SHP77 (cell line): ENCODE measurements at places on chromosomes 5 and 9.

DNA sequence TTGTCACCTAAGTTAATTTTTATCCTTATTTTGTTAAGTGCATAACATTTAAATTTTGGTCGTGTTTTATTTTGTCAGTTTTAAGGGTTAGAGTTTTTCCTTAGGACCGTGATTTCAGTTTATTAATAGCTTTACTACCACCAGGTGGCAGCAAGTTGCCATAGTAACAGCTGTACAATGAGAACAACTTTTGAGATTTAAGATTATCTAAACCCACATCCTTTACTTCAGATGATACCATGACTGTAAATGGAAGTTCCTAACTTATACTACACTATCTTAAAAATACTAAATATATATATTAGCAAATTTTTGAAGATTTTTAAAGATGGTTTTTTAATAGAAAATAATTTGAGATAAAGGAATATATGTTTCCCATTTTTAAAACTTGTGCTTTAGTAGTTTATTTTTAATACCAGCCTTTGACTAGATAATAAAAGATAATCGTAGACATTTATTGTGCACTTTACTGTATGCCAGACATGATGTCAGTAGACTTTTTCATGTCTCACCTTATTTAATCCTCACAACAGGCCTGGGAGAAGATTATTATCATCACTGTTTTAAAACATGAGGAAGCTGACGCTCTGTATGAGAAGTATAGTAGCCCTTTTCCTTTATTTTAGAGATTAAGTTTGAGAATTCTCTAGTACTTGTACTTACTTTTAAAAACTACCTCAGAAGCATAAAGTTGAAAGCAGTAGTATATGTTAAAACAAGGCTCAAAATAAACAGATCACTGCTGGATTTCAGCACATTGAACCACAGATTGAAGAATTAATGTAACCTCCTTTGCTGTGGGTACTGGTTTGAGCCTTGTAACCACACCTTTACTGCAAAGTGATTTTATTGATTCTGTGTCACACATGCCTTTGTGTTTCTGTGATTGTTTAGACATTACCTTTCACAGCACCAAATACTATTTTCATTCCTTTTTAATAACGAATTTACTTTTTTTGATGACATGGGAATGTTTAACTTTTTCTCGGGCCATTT is 27.5 kb downstream of the SREK1 start:
- DNase-seq = peak; percentile 17

GRCh38 chr5:153711755-153712154 is 221.3 kb downstream of the GRIA1 start:
- DNase-seq = no peak

GRCh38 chr5:53434541-53434940 is 45.9 kb upstream of the FST start:
- DNase-seq = no peak

GRCh38 chr5:125336401-125336800 is 590.0 kb upstream of the ZNF608 start:
- DNase-seq = no peak

GRCh38 chr9:114834386-114834785 is 28.5 kb upstream of the TNFSF15 start:
- DNase-seq = no peak

DNA sequence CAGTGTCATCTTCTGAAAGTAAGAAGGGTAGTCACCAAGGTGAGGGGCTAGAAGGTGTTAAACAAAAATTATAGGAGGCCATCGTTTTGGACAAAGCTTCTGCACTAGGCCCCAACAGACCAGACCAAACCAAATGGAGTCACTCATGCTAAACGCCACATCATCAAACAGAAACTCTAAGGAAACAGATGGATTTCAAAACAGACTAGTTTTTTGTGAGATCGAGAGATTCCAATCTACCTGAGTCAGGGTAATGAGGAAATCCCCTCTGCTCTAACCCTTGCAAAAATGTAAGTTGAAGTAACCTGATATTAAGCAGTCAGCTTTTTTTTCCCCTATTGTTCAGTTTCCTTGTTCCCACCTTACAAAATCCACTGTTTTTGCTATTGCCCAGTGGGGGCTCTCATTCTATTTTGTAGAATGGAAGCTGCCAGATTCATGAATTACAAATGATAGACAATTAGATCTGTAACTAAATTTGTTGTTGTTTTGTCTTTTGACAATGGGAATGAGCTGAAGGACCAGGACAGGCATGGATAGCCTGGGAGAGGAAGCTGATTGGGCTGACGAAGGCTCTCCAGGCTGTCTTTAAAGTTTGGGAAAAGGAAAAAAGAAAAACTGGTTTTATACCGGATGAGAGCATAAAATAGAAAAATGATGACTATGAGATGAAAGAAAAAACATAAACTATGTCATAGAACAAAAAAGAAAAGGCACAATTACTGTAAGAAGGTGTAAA is 94.7 kb upstream of the ADAMTSL1 start:
- no peak for DNase-seq

DNA sequence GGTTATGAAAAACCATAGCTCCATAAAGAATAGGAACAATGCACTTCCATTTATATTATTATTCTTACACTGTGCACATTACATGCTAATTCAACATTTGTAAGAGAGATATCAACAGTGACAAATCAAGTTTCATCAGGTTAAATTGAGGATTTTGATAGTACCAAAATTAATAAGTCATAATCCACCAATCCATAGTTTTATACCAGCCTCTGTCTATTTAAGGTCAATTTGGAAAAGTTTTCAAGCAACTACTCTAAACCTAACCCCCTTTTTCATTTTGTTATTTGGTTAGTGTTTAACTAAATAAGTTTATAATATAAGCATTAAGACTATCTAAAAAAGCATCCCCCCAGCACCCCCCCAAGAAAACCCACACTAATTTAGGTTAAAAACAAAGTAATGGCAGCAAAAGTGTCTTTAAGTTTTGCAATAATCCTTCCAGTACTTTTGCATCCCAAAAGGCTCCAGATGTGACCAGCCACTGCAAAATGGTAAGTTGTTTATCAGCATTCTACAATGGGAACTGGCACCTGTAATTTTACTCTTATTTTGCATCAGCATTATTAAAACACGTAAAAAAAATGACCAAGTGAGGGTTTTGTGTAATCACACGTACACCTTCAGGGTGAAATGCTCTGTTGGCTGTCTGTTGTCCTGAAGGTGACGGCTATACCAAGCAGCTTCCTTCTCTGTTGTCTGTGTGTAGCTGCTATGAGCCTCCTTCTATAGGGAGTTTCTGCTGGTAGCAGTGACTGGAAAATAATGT is 36.8 kb upstream of the SSBP2 start:
- no peak for DNase-seq

DNA sequence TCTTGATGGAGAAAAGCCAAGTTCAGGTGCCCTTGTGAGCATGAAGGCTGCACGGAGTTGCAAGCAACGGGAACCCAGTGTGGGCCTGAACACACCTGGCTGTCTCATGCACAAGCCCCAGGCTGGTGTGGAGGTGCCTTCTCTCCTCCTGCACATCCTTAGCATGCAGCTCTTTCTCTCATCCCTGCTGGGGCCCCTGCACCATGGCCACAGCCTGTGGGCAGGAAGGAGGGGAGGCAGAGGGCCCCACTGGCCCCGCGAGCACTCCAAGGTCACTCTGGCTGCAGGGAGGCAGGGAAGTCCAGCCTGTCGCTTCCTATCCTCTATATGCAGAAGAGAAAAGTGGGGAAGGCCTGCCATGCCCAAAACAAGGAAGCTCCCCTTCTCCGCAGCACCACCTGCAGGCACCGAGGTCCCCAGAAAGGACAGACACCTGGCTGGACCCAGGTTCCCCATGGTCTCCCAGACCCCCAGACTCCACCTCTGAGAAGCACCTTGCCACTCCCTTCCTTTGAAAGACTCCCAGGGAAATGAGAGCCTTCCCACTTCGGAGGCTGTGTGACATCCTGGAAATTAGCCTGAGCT is 18.6 kb downstream of the STKLD1 start:
- no peak for DNase-seq

DNA sequence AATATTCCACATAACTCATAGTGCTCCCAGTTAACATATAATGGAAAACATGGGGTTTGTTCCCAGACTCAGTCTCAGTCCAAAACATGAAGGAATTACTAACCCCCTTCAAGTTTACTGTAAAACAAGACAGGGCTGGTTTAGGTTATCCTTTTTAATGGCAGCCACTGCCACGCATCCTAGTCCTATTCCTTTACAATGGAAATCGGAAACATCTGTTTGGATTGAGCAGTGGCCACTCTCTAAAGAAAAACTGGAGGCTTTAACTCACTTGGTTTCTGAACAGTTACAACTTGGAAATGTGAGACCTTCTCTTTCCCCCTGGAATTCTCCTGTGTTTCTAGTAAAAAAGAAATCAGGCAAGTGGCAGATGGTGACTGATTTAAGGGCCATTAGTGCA is 609.9 kb upstream of the ACO1 start:
- no peak for DNase-seq

- no peak for DNase-seq
Observed at GRCh38 chr9:126809068-126809467, 4.2 kb downstream of the ZBTB43 start.

GRCh38 chr9:73325983-73326382 is 174.3 kb downstream of the ANXA1 start:
- no peak for DNase-seq

- no peak for DNase-seq
Observed at GRCh38 chr5:137792303-137792702, 38.1 kb upstream of the HNRNPA0 start.

- DNase-seq = no peak
Observed at GRCh38 chr9:126836216-126836615, 24.2 kb upstream of the ZBTB34 start.

DNA sequence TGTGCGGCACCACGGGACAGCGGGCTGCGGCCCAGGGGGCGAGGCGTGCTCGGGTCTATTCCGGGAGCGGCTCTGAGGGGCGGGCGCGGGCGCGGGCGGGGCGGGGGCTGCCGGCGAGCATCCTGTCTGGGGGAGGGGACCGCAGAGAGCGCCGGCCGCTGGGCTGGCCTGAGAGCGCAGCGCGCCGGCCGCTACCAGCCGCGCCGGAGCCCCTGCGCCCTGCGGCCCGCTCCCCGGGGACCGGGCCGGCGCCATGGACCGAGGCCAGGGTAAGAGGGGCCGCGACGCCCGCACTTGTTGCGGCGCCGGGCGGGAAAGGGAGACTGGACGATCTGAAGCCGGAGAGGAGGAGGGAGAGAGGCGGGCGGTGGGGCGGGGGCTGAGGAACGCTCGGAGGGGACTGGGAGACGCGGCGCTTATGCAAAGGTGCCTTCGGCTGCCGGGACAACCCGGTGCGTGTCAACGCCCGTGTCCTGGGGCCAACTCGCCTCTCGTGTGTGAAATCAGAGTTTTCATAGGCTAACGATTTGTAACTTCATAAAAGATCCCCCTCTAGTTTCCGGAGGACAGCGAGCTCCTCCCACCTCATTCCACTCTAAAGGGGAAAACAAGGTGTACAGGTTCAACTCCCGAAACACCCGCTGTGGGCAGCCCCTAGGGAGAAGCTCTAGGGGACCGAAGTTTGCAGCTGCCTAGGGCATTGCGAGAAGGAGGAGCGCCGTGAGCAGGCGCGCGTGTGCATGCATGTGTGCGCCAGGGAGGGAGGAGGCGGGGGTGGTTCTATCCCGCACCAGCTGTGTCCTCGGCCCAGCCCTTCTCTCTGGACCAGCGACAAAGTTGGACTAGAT is at the start of gene AFAP1L1:
AFAP1L1 (plus strand) TSS at position 144 of the 848 bp plus-strand sequence; CDS start at position 254, 110 bp downstream.
- DNase-seq = peak; percentile 52

- DNase-seq = no peak
Observed at GRCh38 chr5:179233909-179234562, 111.2 kb downstream of the ADAMTS2 start.

GRCh38 chr9:94599102-94599501 is 5.5 kb upstream of the FBP2 start:
- no peak for DNase-seq

GRCh38 chr9:6415266-6415665 is 2.3 kb downstream of the UHRF2 start:
- no peak for DNase-seq

DNA sequence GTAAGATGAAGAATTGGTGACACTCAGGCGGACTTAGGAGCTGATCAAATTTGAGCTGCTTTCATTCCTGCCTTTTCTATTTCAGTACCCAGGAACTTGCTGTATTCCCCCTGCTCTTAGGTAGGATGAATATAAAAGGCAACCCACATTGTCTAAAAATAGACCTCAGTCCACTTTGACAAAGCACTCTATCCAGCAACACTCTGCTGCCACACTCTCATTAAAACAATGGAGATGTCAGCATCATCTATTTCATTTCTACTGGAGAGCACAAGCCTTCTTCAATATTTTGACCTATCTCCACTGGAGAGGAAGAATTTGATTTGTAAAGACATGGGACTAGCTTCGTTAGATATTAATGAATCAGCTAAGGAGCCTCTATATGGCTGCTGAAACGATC is 468.4 kb downstream of the PTPRD start:
- DNase-seq = peak; percentile 7

DNA sequence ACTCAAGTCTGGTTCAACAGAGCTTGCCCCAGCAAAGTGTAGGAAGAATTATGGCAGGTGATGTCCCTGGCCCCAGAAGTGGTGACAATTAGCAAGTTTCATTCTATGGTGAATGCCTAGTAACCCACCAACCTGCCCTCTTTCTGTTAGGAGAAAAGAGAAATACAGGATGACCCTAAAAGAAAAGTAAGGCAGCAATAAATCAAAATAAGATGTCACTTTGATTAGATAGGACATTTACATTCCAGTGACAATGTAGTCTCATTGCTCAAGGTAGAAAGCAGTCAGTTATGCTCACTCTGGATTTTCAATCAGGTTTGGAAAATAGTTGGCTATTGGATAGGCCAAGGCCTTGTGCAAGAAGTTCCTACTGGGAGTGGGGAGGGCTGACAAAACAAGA is 5.6 kb upstream of the HSPA9 start:
- no peak for DNase-seq

DNA sequence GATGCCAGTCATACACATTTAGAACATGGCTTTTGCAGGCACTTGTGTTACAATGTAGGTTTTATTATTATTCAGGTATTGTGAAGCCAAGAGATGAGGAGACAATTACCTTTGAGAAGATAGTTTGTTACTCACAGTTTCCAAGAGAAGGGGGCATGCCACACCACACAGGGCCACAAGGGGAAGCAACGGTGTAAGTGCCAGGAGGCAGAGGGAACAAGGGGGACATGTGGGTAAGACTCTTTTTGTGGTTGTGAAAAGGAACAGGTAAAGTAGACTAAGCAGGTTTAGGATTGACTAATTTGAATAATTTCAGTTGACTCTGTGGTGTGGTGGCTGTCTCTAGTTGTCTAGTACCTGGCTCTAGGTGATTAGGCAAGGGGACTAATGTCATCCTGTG is 191.2 kb downstream of the TRPM6 start:
- no peak for DNase-seq
